ENCODE measurements at places on chromosomes 11 and 22.
A peak's percentile ranks its signal among the peaks of the same experiment; 100 is the strongest.

DNA sequence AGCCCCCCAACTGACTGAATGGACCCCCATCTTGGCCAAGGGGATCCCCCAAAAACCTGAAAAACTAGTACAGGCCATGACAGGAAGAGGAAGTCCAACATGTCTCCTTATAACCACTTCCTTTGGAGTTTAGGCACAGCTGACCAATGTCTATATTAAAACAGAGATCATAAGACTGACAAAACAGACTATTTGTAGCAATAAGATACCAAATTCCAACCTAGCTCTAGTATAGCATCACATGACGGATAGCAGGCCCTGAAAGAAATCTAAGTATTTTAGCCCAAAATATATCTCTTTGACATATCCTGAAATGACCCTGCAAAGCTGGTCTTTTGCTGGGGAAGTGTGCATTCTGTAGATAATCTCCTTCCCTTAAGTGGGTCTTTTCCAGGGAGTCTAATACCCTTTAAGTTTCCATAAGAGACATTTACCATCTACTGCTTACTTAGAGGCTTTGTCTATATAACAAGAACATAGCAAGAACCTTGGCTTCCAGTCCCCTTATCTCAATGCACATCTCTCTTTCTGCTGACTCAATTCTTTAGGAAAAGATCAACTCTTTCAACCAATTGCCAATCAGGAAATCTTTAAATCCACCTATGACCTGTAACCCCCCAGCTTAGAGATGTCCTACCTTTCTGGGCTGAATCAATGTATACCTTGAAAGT, 34.9 kb upstream of the ACER3 start:
- DNase-seq: no peak

DNA sequence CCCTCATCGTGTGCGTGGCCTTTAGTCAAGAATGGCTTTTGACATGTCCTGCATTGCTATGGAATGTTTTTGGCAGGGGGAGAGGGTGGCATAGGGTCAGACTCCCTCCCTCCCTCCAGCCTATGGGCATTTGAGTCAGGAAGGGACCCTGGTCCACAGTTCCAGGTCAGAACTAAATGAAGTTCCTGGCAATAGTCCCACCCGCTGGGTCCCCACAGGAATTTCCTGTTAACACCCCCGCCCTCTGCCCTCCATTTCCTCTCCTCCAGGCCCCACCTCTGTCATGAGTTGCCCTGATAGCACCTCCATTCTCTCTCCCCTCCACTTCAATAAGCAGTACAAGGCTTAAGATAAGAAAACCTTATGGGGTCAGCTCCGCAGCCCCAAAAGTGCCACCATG, 40.8 kb upstream of the LMO2 start:
- DNase-seq: no peak

- no peak for DNase-seq
These were observed 186.9 kb upstream of the PITPNB start for GRCh38 chr22:28105988-28106387.

GRCh38 chr11:10503221-10503620, 37.8 kb downstream of the RNF141 start:
- DNase-seq: no peak

GRCh38 chr11:126282736-126283591, at the start of gene TIRAP:
Gene TIRAP (plus strand): TSS chr11:126283093. CDS start chr11:126290895, 7,802 bp downstream.
- DNase-seq: no peak

DNA sequence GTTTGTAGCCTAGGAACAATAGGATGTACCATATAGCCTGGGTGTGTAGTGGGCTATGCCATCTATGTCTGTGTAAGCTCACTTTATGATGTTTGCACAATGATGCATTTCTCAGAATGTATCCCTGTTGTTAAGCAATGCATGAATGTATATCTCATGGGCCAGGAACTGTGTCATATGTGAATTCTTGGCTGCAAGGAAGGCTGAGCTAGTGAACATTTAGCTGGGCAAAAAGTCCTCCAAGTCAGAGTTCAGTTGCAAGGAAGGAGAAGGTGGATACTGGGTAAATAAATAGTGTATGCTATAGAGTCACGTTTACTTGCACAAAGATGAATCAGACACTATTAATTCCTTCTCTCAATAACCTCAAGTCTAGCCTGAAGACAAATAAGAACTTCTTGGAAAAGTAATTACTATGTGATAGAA, 136.1 kb downstream of the EHF start:
- no peak for DNase-seq

GRCh38 chr11:109972939-109973338, 120.3 kb upstream of the ZC3H12C start:
- no peak for DNase-seq

DNA sequence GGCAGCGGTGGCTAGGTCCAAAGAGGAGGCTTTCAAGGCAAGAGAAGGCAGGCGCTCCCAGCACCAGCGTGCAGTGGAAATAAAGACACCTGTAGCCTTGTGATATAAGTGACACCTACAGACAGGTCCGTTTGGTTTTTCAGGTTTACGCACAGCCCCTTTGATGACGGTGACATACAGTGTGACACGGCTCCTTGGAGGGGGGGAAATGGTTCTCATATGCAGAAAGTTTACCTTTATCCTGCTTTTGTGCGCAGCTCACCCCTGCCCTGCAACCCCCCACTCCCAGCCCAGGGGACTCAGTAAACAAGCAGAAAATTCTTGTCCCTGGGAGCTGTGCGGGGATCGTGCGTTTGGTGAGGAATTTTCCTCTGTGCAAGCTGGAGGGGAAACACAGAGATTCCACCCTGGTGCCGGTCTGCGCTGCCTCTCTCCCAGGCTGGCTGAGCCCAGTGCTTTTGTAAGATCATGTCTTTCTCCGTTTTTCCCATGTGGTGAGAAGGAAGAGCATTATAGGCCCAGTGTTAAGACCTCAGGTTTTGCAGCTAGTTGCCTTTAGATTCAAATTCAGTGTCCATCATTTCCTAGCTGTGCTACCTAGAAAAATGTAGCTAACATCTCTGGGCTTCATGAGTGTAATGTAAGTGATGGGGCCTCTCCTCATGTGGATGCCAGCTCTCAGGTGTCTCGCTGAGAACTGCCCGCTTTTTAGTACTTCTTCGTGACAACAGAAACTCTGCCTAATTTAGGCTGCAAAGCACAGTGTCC, at the start of gene ELF5:
Gene ELF5 (minus strand): TSS at position 113 of the 768 bp plus-strand sequence. CDS start 8,045 bp downstream, outside the sequence.
- DNase-seq: no peak

- no peak for DNase-seq
These were observed 3.7 kb upstream of the PLAAT4 start for GRCh38 chr11:63532799-63533475.

GRCh38 chr11:115503083-115503885, 931 bp downstream of the CADM1 start:
- DNase-seq: no peak

DNA sequence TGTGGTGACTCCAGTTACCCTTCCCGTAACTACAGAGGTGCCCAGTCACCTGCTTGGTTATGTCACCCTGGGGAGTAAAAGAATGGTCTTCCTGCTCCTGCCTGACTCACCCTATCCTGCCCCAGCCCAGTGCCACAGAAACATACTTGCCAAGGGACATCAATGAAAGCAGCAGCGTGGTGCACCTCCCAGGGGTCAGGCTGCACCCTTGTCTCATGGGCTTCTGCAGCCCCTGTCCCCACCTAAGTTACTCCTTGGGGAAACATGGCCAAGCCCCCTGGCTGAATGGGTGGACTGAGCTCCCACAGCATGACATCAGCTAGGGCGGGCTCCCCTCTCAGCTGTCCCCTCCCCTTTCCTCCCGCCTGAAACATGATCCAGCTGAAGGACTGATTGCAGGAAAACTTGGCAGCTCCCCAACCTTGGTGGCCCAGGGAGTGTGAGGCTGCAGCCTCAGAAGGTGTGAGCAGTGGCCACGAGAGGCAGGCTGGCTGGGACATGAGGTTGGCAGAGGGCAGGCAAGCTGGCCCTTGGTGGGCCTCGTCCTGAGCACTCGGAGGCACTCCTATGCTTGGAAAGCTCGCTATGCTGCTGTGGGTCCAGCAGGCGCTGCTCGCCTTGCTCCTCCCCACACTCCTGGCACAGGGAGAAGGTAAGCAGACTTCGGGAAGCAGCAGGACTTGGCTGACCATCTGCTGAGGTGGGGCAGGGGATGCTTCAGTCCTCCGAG, at the start of gene HTR3A:
Gene HTR3A (plus strand): TSS at position 368 of the 730 bp plus-strand sequence. CDS start 218 bp downstream, at position 586.
- DNase-seq: no peak

DNA sequence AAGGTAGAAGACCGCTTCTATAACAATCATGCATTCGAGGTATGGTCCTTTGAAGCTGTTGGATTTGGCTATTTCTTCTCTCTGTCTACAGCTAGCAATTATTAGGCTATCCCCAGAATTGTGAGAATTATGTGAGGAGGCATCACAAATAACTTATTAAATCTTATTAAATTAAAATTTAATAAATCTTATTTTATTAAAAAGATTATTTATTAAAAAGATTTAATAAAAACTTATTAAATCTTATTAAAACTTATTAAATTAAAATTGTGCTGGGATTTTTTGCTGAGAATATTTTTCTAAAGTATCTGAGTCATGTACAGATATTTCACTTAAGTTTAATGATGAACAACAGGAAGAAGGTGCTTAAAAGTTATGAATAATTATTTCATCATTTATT, 7.7 kb downstream of the SPA17 start:
- DNase-seq: no peak

- DNase-seq: no peak
These were observed 15.7 kb upstream of the GNB1L start for GRCh38 chr22:19870153-19871022.

- DNase-seq: no peak
These were observed 23.3 kb upstream of the ACR start for GRCh38 chr22:50714631-50715179.

- DNase-seq: no peak
These were observed 450.1 kb upstream of the B3GAT1 start for GRCh38 chr11:134862105-134862502.

GRCh38 chr11:86893235-86893634, 62.0 kb downstream of the FZD4 start:
- no peak for DNase-seq

DNA sequence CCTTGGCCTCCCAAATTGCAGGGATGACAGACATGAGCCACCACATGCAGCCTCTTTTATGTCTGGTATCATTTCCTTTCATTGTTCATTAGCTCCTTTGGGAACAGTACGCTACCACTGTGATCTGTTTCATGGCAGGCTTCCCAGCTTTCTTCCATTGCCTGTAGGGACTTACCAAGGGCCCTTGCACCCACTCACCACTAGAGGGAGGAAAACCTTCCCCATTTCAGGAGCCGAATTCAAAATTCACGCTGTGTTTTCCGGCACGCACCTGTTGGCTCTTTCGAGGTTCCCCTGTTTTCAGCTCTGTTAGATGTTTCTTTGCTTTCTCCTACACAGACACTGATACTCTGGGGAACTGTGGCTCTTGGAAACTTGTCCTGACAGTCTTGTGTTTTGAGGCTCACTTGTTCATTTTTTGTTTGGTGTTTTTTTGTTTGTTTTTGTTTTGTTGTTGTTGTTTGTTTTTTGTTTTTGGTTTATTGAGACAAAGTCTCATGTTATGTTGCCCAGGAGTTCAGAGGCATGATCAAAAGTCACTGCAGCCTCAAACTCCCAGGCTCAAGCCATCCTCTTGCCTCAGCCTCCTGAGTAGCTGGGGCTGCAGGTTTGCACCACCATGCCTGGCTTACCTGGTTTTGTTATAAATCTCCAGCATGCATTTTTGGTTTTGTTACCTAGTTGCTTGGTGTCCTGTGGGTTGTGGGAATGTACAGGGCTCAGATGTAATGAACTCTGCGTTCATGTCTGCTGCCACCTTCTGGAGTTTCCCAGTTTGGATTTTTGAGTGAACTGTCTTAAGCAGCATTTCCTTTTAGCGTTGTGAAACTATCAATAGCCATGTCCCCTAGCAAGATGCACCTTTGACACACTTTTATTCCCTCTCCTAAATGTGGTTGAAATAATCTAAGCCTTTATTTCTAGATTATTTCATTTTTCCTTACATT, 2.3 kb downstream of the KRTAP5-11 start:
- DNase-seq: peak; percentile 9

DNA sequence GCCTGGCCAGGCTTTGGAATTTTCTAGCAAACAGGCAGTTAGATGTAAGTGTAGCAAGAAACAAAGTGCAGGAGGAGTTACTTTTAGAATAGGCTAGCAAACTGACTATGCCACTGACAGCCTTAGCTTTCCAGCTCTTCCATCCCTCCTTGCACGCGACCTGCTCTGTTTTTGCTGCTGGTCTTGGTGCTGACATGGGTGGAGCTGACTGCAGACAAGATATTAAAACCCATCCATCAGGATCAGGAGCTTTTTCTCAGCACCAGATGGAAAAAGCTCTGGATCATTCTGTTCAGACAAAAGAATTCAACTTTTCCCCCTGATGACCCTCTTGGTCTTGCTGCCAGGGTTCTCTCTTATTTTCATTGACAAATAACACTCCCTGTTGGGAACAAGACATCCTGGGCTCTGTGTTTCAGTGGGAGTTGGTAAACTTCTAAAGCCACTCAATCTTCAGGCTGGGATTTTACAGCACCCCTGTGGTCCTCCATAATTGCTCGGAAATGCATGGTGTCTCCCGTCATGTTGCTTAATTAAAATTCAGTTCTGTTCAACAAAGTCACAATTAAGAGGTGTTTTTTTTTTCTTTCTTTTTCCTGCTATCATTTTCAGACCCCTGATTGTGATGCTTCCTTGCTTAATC, 240.0 kb upstream of the LARGE1 start:
- peak; percentile 9 for DNase-seq

GRCh38 chr22:47287516-47287915, 525.1 kb downstream of the TBC1D22A start:
- no peak for DNase-seq

DNA sequence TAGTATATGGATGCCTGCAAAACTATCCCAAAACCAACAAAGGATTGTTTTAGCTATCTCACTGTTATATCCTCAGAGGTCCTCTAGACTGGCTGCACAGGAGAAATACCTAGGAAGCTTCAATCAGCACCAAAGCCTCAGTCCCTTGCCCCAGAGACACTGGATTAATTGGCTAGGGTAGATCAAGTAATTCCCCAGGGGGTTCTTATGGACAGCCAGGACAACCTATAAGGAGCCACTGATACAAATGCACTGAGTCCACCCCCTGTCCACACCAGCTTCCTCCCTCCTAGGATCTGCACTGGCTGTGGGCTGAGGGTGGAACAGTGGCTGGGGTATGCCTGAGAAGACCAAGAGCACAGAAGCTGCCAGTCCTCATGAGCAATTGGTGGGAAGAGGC, 16.3 kb downstream of the ADORA2A start:
- DNase-seq: no peak

DNA sequence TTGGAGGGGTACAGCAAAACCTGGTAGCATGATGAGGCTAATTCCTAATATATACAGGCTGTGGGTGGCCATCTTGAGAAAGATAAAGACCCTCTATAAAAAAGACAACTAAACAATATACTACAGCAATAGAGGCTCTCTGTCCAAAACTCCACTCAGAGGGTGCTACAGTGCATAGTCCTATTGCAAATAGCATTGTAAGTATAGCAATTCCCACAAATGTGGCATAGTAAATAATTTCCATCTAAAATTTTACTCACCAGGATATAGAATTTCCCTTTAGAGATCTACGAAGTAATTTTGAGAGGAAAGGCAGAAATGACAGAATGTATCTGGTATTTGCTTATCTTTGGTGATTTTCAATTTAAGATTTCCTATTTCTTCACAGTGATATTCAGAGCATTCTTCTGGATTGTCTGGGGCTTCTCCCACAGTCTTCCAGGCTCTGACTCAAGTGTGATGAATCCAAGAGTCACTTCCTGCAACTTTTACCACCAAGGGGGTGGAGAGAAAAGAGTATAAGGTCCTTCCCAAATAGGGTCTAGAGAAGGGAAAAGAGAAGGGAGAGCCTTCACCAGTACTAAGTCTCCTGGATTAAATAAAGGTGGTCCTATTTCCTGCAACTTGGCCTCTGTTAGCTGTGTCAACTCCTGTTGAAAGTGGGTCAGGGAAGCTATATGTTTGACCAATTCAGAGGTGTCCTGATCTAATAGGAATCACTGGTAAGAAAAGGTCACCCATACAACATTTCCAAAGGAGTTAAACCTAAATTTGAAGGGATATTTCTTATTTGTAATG, 1054.7 kb upstream of the CNTN5 start:
- DNase-seq: no peak

- DNase-seq: no peak
These were observed 14.0 kb downstream of the GALNT18 start for GRCh38 chr11:11607772-11608171.
